ENCODE measurements at places on chromosomes 12 and 14. TPM values are rescaled to one million over a fixed set of nuclear protein-coding genes. Genes with fewer than 3 reads are reported as not detected.

DNA sequence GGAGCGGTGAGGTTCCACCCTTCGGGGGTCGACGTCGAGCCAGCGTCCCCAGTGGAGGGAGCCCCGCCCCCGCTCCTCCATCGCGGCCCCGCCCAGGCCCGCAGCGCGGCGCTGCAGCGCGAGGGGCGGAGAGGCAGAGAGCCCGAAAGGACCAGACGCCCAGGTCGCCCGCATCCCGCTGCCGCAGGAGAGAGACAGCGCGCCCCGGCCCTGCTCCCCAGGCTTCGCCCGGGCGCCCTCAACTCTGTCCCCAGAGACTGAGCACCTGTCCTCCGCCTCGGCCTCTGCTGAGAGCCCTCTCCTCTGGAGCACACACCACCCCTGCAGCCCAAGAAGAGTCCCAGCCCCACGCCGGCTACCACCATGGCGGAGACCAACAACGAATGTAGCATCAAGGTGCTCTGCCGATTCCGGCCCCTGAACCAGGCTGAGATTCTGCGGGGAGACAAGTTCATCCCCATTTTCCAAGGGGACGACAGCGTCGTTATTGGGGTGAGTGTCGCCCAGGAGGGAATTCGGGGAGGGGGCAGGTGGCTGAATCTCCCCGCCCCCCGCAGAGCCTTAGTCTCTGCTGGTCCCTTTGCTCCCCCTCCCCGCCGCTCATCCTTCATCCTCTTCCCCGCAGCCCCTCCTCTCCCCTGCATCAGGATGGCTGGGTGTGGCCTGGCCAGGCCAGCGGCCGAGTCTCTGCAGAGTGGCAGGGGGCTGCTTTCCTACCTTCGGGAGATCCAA is at the start of gene KIF5A:
Gene KIF5A, plus strand, starts transcription at position 136 of the 732 bp plus-strand sequence. Its CDS starts 228 bp downstream, at position 364.
- DNase-seq = peak; percentile 72

DNA sequence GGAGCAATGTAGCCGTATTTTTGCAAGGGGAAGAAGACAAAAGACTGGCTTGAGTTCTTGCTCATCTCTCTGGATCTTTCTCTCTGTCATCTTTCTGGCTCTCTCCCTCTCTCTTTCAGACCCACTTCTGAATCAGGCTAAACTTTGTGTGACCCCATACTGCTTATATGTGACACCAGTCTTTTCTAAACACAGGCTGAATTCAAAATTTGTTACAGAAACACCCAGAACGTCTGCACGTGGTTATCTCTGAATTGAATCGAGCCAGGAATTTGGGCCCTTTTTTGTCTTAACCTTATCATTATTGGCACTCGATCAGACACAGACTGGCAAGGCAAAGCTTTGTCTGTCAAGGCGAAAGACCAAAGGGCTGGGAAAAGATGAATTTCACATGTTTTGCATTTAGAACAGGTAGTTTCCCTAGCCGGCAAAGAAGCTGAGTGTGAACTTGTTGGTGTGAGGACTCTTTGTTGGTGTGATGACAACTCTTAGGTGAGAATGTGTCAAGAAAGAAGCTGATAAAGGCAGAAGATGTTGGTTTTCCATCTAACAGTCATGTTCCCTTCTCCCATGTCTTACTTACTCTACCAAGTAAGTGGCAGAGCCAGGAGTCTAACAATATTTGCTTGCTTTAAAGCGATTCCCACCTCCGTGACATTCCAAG is 150.2 kb upstream of the RFLNA start:
- no peak for DNase-seq

DNA sequence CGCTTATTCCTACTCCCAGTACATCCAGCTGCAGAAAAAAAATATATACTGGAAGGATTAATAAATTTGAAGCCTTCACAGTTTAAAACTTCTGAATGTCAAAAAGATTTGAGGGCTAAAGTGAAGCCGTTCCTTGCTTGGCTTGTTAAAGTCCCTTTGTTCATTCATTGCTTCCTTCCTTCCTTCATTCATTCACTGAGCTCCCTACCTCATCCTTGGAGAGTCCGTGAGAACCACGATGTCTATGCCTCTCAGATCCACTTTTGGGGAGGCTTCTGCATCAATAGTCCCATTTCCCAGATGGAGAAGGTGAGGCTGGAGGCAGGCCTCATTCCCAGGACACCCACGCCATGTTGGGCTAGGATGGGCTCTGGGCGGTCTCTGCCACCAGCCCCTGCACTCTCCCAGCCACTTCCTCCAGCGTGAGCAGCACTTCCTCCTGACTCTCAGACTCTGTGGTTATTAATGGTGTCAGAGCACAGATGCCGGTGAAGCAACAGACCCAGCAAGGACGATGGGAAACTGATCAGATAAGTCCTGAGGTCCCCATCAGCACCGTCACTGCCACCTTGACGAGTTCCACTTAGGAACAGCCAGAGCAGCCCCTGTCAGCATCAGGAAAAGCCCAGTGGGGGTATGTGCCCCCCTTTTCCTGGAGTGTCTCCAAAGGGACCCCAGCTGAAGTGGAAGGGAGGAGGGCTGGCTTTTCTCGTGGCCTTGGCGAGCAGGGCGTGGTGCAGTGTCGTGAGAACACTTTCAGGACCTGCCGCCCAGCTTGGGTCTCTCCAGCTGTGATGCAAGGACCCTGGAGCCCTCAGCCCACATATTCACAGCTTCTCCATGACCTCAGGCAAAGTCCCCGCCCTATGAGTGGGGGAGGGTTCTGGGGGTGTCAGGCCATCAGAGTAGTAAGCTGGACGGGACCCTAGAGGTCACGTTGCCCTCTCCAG is 21.2 kb downstream of the ASB2 start:
- DNase-seq = peak; percentile 68

GRCh38 chr12:96061864-96062453 is 26.6 kb upstream of the LTA4H start:
- DNase-seq = peak; percentile 88

DNA sequence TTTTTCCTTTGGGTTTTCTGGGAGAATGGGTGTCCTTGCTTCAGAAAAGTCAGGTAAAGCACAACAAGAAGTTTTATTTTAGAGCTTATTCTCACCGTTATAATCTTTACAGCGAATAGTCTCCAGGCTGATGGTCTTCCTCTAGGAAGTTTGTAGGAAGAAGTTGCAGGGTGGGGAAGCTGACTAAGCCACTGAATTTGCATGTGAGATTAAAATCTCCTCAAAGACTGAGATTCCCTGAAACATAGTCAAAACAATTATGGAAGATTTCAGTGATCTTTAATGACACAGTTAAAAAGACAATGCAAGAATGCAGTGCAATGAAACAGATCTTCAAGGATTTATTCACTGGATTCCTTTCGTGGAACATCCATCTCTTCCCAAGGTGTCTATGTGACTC is 1.2 kb downstream of the TAS2R10 start:
- DNase-seq = no peak

- DNase-seq = no peak
These were observed 2.1 kb downstream of the ITGA5 start for GRCh38 chr12:54416687-54417603.

DNA sequence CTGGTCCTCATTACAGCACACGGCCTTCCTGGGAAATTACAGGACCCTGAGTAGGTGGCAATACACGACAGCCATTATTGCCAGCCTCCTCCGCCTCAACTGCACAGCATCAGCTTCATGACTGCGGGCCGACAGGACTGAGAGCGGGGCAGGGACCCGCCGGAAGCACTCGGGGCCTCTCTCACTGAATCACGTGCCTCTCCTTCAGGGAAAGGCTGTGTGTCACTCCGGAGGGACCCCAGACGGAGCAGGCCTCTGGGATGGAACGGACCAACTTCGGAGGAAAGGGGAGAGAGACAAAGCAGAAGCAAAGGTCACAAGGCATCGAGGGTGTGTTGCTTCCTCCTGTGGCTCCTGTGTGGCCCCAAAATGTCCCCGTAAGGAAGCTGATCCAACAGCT is 90.0 kb downstream of the RNF34 start:
- no peak for DNase-seq

DNA sequence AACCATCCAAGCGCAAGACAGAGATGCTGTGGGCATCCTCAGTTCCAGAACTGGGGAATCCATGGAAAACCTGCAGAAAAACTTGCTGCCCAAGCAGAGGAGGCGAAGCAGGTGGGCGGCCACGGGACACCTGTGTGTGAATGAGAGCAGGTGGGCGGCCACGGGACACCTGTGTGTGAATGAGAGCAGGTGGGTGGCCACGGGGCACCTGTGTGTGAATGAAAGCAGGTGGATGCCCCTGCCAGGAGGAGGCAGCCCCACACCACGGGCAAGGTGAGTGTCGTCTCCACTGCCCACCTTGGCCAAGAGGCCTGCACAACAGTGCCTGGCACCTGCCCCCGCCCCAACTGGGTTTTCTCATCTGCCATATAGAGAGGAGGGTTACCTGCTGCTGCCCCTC is 59.2 kb downstream of the GSC start:
- DNase-seq = no peak

GRCh38 chr12:32671930-32672780 is 6.9 kb upstream of the DNM1L start:
- peak; percentile 45 for DNase-seq

DNA sequence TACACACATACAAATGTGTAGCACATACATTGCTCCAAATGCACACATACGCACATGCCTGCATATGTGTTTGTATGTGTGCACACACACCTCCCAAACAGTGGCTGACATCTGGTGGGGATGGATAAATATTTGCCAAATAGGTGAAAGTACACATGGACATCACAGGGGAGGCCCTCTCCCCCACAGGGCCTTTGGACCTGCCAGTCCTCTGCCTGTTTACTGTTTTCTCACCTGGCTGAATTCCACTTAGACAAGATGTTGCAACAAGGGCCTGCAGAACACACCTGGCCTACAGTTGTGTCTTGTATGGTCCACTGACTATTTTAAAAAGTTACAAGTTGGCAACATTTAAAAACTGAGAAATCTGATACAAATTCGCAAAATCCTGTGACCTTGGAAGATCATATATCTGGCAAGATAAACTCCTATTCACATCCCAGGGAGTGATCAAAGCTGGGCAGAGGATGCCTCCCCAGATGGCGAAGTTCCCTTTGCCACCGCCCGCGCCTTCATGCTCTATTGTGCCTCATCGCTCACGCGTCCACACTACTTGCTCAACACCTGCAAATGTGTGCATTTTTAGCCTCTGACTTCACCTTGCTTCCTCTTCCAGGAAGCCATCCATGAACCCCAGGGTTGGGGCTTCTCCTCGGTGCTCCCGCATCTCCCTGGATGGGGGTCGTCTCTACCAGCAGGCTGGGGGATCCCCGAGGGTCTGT is 118.4 kb upstream of the FZD10 start:
- no peak for DNase-seq

- DNase-seq = peak; percentile 94
These were observed at the start of gene ZBTB1 for GRCh38 chr14:64504310-64504896. Gene ZBTB1, plus strand, starts transcription at chr14:64504770. Its CDS starts 16,735 bp downstream, at chr14:64521505.

DNA sequence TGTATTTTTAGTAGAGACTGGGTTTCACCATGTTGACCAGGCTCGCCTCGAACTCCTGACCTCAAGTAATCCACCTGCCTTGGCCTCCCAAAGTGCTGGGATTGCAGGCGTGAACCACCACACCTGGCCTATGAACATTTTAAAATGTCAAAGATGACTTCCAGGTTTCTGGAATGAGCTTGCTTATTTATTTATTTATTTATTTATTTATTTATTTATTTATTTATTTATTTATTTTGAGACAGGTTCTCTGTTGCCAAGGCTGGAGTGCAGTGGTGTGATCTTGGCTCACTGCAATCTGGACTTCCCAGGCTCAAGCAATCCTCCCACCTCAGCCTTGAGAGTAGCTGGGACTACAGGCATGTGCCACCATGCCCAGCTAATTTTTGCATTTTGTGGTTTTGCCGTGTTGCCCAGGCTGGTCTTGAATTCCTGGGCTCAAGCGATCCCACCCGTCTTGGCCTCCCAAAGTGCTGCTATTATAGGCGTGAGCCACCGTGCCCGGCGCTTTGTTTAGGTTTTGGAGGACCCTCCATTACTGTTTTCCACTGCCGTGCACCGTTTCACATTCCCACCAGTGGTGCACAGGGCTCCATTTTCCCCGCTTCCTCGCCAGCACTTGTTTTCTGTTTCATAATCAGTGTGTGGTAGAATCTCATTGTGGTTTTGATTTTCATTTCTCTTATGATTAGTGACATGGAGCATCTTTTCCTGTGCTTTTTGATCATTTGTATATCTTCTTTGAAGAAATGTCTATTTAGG is 6.4 kb upstream of the CFAP251 start:
- DNase-seq = peak; percentile 42

GRCh38 chr12:112350593-112351592 is 31.3 kb downstream of the HECTD4 start:
- DNase-seq = no peak

GRCh38 chr14:51228890-51229289 is 11.2 kb upstream of the TMX1 start:
- no peak for DNase-seq

Gene GLT8D2
- total RNA-seq = not detected

Gene PROX2
- total RNA-seq = 0.65 TPM

Gene TPPP2
- total RNA-seq = not detected

Gene CBLN3
- 2.9 TPM for total RNA-seq

Gene FITM1
- 0.69 TPM for total RNA-seq

Gene SLCO1B1
- total RNA-seq = not detected
